ENCODE measurements at places on chromosomes 4 and X. TPM values are rescaled to one million over a fixed set of nuclear protein-coding genes. Genes with fewer than 3 reads are reported as not detected.

GRCh38 chrX:130857207-130857606 is 45.8 kb downstream of the ENOX2 start:
- H3K4me3 ChIP-seq: no peak overlapping the region
- no peak overlapping the region for H3K27ac ChIP-seq
- DNase-seq: no peak
- H3K27me3 ChIP-seq: no peaks in the 10 kb centered on the region

DNA sequence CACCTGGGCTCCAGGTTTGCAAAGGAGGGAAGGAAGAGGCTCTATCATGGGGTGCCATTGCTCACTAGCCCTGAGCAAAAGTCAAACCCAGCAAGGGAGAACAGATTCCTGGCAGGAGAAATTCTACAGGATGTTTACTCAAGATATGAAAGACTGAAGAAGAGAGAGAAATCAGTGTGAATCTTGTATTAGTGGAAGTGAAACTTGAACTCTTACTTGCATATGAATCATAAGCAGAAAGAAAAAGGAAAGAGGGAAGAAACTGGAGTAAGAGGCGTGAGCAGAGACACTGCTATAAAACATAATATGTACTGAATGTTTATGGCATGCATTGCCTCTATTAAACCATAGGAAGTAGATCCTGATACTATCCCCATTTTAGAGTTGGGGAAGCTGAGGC is 60.9 kb downstream of the C4orf46 start:
- no peak overlapping the region for H3K27ac ChIP-seq
- H3K27me3 ChIP-seq: no peaks in the 10 kb centered on the region
- DNase-seq: no peak
- no peak overlapping the region for H3K4me3 ChIP-seq
- H3K36me3 ChIP-seq: no peaks in the 10 kb centered on the region

- H3K27ac ChIP-seq: no peak overlapping the region
- H3K36me3 ChIP-seq: no peaks in the 10 kb centered on the region
- DNase-seq: no peak
- no peak overlapping the region for H3K4me3 ChIP-seq
- no peaks in the 10 kb centered on the region for H3K27me3 ChIP-seq
Observed at GRCh38 chr4:81783558-81783957, 311.9 kb upstream of the RASGEF1B start.

GRCh38 chrX:40153345-40154249 is 55.8 kb upstream of the BCOR start:
- peak; percentile 70 for DNase-seq
- peaks cover 50% of the 10 kb centered on the region for H3K4me1 ChIP-seq
- peaks cover 87% of the 10 kb centered on the region for H3K27me3 ChIP-seq
- no peaks in the 10 kb centered on the region for H3K36me3 ChIP-seq
- peak overlapping the region; percentile 54 for H3K4me3 ChIP-seq

DNA sequence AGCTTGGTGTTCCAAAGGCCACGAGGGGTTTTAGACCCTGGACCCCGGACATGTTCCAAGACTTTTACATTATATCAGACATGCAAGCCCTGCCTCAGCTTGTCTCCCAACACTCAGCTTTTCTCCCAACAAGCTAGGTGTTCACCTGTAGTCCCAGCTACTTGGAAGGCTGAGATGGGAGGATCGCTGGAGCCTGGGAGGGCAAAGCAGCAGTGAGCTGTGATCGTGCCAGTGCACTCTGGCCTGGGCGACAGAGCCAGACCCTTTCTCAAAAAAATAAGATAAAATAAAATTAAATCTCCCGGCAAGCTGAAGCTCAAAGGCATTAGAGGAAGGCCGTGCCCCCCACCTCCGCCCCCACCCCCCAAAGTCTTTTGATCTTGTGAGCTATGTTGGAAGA is 13.7 kb downstream of the CTAG1A start:
- DNase-seq: no peak
- no peaks in the 10 kb centered on the region for H3K27me3 ChIP-seq
- no peak overlapping the region for H3K27ac ChIP-seq
- no peak overlapping the region for H3K4me3 ChIP-seq
- H3K4me1 ChIP-seq: no peaks in the 10 kb centered on the region

DNA sequence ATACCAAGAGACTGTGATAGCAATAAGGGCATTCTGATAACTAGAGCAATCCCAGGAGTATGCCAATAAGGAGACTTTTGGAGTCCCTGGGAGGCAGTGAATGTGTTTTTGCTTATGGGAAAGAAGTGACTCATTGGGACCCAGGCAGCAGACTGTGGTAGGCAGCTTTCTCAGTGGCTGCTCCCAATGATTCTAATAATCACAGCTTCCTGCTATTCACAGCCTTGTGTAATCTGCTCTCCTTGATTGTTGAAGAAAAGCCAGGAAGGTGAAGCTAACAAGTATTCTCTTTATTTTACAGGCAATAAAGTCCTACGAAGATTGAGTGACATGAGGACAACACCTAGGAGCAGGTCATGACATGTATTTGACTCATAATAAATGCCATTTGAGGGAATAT is 70.3 kb upstream of the DDX60 start:
- no peak overlapping the region for H3K27ac ChIP-seq
- H3K36me3 ChIP-seq: no peaks in the 10 kb centered on the region
- H3K4me1 ChIP-seq: no peaks in the 10 kb centered on the region
- DNase-seq: no peak
- H3K4me3 ChIP-seq: no peak overlapping the region

GRCh38 chrX:42127563-42127962 is 204.2 kb upstream of the CASK start:
- H3K27me3 ChIP-seq: no peaks in the 10 kb centered on the region
- no peak overlapping the region for H3K27ac ChIP-seq
- no peak overlapping the region for H3K4me3 ChIP-seq
- H3K36me3 ChIP-seq: no peaks in the 10 kb centered on the region
- no peak for DNase-seq
- H3K4me1 ChIP-seq: no peaks in the 10 kb centered on the region

- H3K4me1 ChIP-seq: no peaks in the 10 kb centered on the region
- H3K4me3 ChIP-seq: no peak overlapping the region
- H3K27me3 ChIP-seq: no peaks in the 10 kb centered on the region
- no peak overlapping the region for H3K27ac ChIP-seq
- no peaks in the 10 kb centered on the region for H3K36me3 ChIP-seq
Observed at GRCh38 chrX:135191838-135192237, 20.6 kb upstream of the CT55 start.

DNA sequence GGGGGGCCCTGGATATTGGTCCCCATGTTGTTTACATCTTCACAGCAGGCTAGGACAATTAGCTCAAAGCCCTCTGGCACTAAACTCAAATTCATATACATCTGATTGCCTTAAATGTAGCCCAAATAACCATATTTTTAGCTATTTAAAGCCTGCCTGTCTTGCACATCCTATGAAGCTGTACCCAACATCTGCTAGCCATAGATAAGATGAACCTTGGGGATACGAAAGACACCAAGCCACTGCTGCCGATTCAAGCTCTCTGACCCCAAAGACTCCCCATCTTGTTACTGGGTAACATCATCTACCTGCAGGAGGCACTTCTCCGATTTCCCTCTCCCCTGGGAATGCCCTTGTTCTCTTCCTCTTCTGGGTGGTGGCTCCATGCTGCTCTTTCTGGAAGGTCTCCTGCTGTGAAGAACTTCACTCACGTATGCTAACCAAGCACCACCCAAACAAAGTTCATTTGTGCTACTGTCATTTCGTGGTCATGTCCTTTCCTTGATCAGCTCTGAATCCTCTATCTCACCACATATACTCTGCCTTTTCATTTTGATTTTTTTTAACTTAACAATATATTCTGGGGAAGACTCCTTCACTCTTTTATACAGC is 107.7 kb upstream of the ATXN3L start:
- no peak overlapping the region for H3K27ac ChIP-seq
- H3K36me3 ChIP-seq: no peaks in the 10 kb centered on the region
- no peak overlapping the region for H3K4me3 ChIP-seq
- DNase-seq: no peak
- H3K4me1 ChIP-seq: peaks cover 13% of the 10 kb centered on the region
- H3K27me3 ChIP-seq: no peaks in the 10 kb centered on the region

DNA sequence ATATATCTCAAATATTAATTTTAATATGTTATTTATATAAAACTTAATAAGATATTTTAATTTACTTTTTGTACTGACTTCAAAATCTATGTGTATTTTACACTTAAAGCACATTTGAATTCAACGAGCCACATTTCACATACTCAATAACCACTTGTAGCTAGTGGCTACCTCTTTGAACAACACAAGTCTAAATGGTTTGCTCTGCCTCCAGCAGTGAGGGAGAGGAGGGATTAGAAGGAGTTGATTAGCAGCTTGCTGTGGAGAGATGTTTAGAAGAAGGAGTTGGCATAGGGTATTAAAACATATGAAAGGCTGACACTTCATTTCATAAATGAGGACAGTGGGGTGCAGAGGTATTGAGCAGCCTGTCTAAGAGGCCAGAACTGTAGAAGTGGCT is 124.0 kb downstream of the ARHGAP24 start:
- no peak overlapping the region for H3K4me3 ChIP-seq
- no peaks in the 10 kb centered on the region for H3K36me3 ChIP-seq
- H3K27me3 ChIP-seq: no peaks in the 10 kb centered on the region
- H3K27ac ChIP-seq: no peak overlapping the region

GRCh38 chrX:71953946-71954345 is 43.3 kb downstream of the NHSL2 start:
- no peaks in the 10 kb centered on the region for H3K27me3 ChIP-seq
- H3K4me1 ChIP-seq: peaks cover 38% of the 10 kb centered on the region
- no peak overlapping the region for H3K27ac ChIP-seq

GRCh38 chr4:63085091-63085490 is 1324.2 kb downstream of the TECRL start:
- H3K27ac ChIP-seq: no peak overlapping the region
- no peaks in the 10 kb centered on the region for H3K27me3 ChIP-seq
- DNase-seq: no peak
- no peaks in the 10 kb centered on the region for H3K36me3 ChIP-seq
- no peaks in the 10 kb centered on the region for H3K4me1 ChIP-seq
- H3K4me3 ChIP-seq: no peak overlapping the region

DNA sequence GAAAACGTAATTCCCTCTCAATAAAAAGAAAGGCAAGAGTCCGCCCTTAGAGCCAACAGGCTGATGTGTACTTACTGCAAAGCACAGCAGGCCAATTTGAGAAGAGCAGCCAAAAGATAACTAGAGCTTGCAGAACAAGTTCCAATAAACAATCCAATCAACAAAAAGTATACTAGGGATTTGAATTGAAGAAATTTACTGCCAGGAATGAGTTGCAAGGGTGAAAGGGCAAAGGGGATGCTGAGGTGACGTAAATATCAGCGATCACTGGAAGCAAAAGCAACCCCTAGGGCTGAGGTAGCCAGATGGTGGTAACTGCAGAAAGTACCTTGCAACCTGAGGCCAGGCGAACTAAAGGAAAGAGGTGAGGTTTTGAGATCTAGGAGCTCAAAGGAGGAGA is 152.1 kb upstream of the TENM3 start:
- H3K36me3 ChIP-seq: no peaks in the 10 kb centered on the region
- no peak overlapping the region for H3K4me3 ChIP-seq
- no peaks in the 10 kb centered on the region for H3K27me3 ChIP-seq

DNA sequence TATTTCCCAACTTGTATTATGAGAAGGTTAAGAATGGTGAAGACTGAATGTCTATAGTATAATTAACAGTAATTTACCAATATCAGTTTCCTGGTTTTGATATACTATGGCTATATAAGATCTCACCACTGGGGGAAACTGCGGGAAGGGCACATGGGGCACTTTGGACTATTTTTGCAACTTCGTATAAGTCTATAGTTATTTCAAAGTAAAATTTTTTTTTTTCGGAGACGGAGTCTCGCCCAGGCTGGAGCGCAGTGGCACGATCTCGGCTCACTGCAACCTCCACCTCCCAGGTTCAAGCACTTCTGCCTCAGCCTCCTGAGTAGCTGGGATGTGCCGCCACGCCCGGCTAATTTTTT is 46.1 kb downstream of the CXorf58 start:
- peaks cover 18% of the 10 kb centered on the region for H3K4me1 ChIP-seq
- no peak overlapping the region for H3K4me3 ChIP-seq
- DNase-seq: no peak
- no peaks in the 10 kb centered on the region for H3K36me3 ChIP-seq
- no peak overlapping the region for H3K27ac ChIP-seq

DNA sequence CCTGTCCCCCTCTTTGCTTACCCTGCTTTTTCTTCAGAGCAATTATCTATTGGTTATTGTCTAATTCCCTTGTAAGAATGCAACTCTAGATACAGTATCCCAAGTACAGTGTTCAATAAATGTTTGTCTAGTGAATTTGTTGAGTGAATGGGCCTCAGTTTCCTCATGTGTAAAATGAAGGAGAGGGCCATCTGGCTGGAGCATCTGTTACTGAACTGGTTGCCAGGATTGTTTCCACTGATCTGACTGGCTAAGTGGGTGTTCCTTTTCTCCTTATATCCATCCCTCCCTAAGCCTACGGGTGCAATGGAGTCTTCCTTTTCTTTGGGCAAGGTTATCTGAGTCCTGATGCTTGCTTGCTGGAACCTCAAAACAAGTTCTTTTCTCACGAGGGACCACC is 185.2 kb upstream of the RPS6KA3 start:
- no peaks in the 10 kb centered on the region for H3K27me3 ChIP-seq
- H3K4me1 ChIP-seq: no peaks in the 10 kb centered on the region
- no peak for DNase-seq
- H3K4me3 ChIP-seq: no peak overlapping the region

DNA sequence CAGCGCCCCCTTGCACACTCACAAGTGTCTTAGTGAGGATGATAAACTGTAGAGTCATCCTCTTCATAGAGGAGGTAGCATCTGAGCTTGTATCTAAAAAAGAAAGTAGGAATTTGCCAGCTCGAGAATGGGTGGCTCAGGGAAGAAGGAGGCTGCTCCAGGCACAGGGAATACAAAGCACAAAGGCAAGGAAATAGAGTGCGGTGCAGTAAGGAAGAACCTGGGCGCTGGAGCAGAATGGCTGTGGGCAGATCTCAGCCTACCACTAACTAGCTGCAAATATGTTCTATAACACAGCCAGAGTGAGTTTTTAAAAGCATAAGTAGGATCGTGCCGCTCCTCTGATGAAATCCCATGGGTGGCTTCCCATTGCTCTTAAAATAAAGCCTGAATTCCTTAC is 61.6 kb upstream of the MAPK10 start:
- H3K4me1 ChIP-seq: peaks cover 13% of the 10 kb centered on the region
- H3K27me3 ChIP-seq: no peaks in the 10 kb centered on the region
- peaks cover 6% of the 10 kb centered on the region for H3K36me3 ChIP-seq
- no peak overlapping the region for H3K4me3 ChIP-seq
- DNase-seq: no peak
- peak overlapping the region; percentile 10 for H3K27ac ChIP-seq

GRCh38 chrX:115337491-115338144 is 48.1 kb downstream of the LUZP4 start:
- no peak overlapping the region for H3K27ac ChIP-seq
- no peaks in the 10 kb centered on the region for H3K27me3 ChIP-seq
- no peak for DNase-seq
- no peak overlapping the region for H3K4me3 ChIP-seq
- peaks cover 4% of the 10 kb centered on the region for H3K4me1 ChIP-seq
- no peaks in the 10 kb centered on the region for H3K36me3 ChIP-seq

- peaks cover 14% of the 10 kb centered on the region for H3K4me1 ChIP-seq
- DNase-seq: no peak
- H3K27ac ChIP-seq: no peak overlapping the region
- H3K4me3 ChIP-seq: peak overlapping the region; percentile 82
- no peaks in the 10 kb centered on the region for H3K36me3 ChIP-seq
Observed at GRCh38 chr4:39043861-39044363, 11.7 kb upstream of the TMEM156 start.

Gene GASK1B
- total RNA-seq: not detected

Gene CXCL13
- total RNA-seq: not detected

Gene ADAM29
- not detected for total RNA-seq

Gene ITGB1BP2
- 0.99 TPM for total RNA-seq

Gene RTL3
- not detected for total RNA-seq

Gene NKX6-1
- 0.79 TPM for total RNA-seq

Gene JCHAIN
- not detected for total RNA-seq

Gene EXOSC9
- 115 TPM for total RNA-seq

Gene HSFX1
- total RNA-seq: 0.59 TPM

Gene ZBTB49
- 20.2 TPM for total RNA-seq

Gene CT83
- not detected for total RNA-seq
